ENCODE measurements at places on chromosomes 11 and 22.

DNA sequence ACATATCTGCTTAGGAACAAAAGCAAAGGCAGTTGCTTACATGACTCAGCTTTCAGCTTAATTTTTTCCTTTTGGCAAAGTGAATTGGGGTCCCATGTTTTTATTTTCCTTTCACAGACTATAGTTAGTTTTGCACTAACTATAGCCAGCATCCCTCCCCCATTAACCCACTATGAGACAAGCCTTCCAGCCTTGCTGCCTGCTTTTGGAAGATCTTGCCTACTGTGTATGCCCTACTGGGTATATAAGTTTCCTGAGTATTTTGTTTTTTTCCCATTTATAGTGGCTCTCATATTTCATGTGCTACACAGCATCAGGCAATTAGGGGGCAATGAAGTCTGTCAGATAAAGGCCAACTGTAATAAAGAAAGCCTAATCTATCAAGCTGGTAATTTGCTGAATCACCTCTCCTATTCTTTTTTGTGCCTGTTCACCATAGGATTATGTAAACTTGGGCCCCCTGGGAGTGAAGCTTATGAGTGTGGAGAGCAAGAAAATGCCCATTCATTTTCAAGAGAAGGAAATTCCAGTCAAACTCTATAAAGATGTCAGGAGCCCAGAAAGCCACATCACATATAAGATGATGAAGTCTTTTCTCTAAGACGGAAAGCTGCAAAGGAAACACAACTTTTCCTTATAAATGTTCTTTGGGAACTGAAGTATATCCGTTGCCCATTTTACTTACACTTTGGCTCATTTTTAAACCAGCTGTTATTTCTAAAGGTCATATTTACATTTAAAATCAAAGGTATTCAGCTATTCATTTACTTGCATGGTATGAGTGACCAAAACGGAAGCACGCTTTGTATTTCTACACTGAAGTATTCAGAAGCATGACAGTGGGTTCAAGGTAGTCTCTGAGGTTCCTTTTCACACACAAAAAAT lies 64.0 kb downstream of the CCDC83 start:
- no peak for DNase-seq

GRCh38 chr11:15858881-15859280 lies 497.5 kb downstream of the SOX6 start:
- DNase-seq: no peak

DNA sequence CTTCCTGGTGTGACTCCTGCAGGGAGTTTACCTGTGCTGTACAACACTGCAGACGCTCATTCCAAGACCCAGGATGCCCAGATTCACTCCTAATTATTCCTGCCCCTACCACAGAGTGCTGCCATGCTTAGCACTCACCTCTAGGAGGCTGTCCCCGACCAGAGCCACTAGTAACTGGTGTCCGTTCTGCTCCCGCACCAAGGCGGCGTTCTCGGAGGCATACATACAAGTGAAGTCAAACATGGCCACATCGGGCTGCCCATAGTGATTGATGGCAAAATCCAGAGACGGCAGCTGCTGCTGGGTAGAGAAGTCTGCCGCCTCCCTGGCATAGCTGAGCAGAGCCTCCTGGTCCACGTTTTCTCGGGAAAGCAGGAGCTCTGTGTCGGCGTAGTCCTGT lies 122.3 kb upstream of the BID start:
- no peak for DNase-seq

GRCh38 chr11:126329644-126330211 lies 25.8 kb upstream of the ST3GAL4 start:
- DNase-seq: no peak

DNA sequence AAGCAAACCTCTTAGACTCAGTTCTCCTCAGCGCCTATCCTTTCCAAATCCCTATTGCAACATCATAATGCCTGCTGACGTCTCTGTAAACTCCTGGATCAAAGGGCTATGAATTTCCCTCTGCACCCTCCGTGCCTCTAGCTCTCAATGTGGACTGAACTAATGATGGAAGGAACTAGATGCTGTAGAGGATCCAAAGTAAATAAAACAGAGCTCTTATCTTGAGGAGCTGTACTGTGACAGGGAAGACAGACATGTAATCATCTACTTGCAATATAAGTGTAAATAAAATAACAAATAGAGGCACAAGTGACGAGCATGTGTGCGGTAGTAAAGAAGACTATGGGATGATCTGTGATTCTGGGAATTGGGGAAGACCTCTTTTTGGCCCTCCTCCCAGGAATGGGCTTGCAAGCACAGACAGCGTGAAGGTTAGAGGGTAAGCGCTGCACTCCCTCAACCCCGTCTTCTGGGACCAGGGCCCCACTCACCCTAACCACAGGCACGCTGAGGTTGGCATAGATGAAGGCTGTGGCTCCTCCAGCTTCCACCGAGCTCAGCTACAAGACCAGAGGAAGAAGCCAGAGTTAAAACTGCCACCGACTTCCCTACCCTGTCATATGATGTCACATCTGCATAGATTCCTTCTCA lies 42.2 kb downstream of the P4HA3 start:
- DNase-seq: no peak

Measured in renal cortex interstitium (tissue), 15 donors.